ENCODE measurements at places on chromosomes 13 and 19.

DNA sequence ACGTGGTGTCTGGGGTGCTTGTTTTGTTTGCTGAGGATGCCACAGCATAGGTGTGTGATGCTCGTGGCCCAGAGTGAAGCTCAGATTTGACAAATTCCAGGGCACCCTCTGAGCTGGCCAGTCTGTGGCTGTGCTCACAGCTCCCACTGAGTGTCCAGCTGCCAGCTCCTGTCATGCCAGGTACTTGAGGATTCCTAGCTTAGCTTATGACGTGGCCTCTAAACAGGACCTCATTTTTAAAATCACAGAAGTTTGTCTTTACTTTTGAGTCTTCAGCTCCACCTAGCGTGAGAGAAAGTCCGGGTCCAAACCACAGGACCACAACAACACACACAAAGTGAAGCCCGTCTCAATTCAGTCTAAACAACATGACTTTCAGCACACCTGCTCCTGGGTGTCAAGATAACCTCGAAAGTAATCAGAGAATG is 117.3 kb downstream of the RAB20 start:
- H3K27ac ChIP-seq, result no peak overlapping the region
- no peaks in the 10 kb centered on the region for H3K27me3 ChIP-seq
- H3K4me3 ChIP-seq, result no peak overlapping the region
- no peaks in the 10 kb centered on the region for H3K4me1 ChIP-seq
- DNase-seq, result no peak

GRCh38 chr19:40804783-40805242 is 5.8 kb downstream of the EGLN2 start:
- H3K27ac ChIP-seq, result peak overlapping the region; percentile 9
- H3K4me1 ChIP-seq, result peaks cover 56% of the 10 kb centered on the region

DNA sequence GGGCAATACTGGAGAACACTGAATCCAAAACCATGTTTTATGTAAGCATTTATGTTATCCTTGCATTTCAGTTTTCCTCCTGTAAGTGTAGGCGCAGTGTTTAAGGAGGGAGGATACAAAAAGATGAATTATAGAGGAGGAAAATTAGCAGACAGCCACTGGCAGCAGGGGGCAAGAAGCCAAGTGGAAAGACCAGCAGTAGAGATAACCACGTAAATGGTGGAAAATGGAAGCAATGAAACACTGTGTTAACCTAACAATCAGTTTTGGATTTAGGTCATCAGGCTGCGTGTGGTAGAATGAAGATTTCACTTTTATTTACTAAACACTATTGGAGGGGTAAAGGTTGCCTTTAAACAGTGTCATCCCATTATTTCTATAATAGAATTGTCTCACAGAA is 447.3 kb downstream of the GPC6 start:
- no peak overlapping the region for H3K4me3 ChIP-seq
- no peak overlapping the region for H3K27ac ChIP-seq
- DNase-seq, result no peak

DNA sequence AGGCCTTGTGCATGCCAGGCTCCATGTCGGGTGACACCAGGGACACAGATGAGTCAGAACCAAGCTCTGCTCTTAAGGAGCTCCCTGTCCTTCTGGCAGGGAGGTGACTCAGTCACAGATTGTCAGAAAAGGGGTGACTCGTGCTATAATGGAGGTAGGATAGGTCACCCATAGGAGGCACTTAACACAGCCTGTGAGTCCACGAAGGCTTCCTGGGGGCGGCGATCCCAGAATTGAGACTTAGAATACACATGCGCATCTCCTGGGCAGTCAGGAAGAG is 19.6 kb downstream of the FUZ start:
- H3K4me1 ChIP-seq, result no peaks in the 10 kb centered on the region
- no peak for DNase-seq
- no peak overlapping the region for H3K27ac ChIP-seq
- H3K36me3 ChIP-seq, result no peaks in the 10 kb centered on the region

- no peak for DNase-seq
- no peak overlapping the region for H3K27ac ChIP-seq
- no peaks in the 10 kb centered on the region for H3K27me3 ChIP-seq
- no peak overlapping the region for H3K4me3 ChIP-seq
- H3K4me1 ChIP-seq, result no peaks in the 10 kb centered on the region
- H3K36me3 ChIP-seq, result no peaks in the 10 kb centered on the region
These were observed 113.5 kb downstream of the FOXO1 start for GRCh38 chr13:40552895-40553294.

DNA sequence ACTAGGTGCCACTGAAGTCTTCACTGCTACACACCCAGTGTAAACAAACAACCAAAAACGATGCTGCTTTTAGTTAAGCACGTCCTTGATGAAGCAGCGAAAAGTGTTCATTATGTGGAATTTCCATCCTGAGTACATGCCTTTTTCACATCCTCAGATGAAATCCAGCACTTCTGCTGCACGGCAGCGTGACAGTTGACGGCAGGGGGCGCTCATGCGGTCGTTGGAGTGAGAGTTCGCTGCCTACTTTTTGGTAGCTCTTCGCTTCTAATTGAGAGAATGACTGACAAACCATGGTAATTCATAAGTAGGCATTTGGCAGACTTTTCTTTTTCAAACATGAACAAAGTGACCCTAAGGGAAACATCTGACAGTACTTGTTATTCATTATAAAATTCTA is 1124.9 kb downstream of the EFNB2 start:
- no peak overlapping the region for H3K4me3 ChIP-seq
- H3K27me3 ChIP-seq, result no peaks in the 10 kb centered on the region
- no peak for DNase-seq
- no peaks in the 10 kb centered on the region for H3K36me3 ChIP-seq
- H3K27ac ChIP-seq, result no peak overlapping the region
- no peaks in the 10 kb centered on the region for H3K4me1 ChIP-seq

- no peak overlapping the region for H3K4me3 ChIP-seq
- no peaks in the 10 kb centered on the region for H3K27me3 ChIP-seq
- no peak overlapping the region for H3K27ac ChIP-seq
- H3K36me3 ChIP-seq, result no peaks in the 10 kb centered on the region
These were observed 18.4 kb downstream of the UBXN6 start for GRCh38 chr19:4439243-4439642.

DNA sequence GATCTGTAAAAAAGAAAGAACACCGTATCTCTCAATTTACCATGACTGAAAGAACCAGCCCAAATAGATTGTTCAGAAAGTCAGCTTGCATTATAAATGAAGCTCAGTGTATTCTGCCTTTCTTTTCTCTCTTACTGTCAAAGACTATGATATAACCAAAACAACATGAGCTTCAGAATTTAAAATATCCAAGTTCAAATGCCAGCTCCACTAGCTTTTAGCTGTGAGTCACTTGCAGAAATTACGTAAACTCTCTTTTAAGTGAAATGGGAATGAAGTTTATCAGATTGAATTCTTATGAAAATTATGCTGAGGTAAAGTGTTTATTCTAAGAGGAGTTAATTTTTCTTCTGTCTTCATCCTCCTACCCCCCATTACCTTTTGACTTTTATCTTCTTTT is 20.0 kb upstream of the POSTN start:
- DNase-seq, result no peak
- H3K4me3 ChIP-seq, result no peak overlapping the region
- H3K36me3 ChIP-seq, result no peaks in the 10 kb centered on the region
- no peaks in the 10 kb centered on the region for H3K27me3 ChIP-seq

GRCh38 chr13:23848646-23849141 is 40.5 kb downstream of the MIPEP start:
- no peak overlapping the region for H3K27ac ChIP-seq
- no peaks in the 10 kb centered on the region for H3K4me1 ChIP-seq
- no peak overlapping the region for H3K4me3 ChIP-seq
- H3K36me3 ChIP-seq, result no peaks in the 10 kb centered on the region

- H3K4me3 ChIP-seq, result no peak overlapping the region
- no peaks in the 10 kb centered on the region for H3K27me3 ChIP-seq
- no peak for DNase-seq
- H3K27ac ChIP-seq, result no peak overlapping the region
- no peaks in the 10 kb centered on the region for H3K4me1 ChIP-seq
These were observed 136.8 kb downstream of the TBC1D4 start for GRCh38 chr13:75345193-75345592.

DNA sequence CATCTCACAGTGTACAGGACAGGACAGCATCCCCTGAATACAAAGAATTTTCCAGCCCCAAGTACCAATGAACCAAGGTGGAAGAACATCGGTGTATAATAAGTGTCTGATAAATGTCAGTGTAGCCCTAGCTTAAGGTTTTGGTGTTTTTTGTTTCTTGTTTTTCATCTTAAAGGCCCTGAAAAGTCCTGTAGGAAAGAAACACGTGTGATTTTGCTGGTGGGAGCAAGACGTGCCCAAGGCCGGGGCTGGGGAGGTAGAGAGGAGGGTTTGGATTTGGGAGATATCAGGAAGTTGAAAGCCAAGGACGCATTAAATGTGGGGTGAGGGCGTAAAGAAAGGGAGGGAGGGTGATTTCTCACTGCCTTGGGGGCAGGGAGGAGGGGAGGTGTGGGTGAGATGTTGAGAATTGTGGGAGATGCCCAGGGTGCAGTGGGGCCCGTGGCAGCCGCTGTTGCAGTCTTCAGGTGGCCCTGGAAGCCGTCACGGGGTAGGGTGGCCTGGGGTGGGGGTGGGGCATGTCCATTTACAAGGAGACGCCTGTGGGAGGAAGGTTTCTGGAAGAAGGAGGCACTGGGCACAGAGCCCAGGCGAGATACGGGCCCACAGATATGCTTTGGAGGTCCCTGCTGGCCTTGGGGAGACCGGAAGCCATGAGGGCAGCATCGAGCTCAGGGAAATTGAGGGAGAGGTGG is 6.7 kb downstream of the CAMSAP3 start:
- H3K27me3 ChIP-seq, result no peaks in the 10 kb centered on the region
- H3K4me3 ChIP-seq, result no peak overlapping the region
- H3K36me3 ChIP-seq, result no peaks in the 10 kb centered on the region
- no peaks in the 10 kb centered on the region for H3K4me1 ChIP-seq
- DNase-seq, result no peak
- H3K27ac ChIP-seq, result no peak overlapping the region

DNA sequence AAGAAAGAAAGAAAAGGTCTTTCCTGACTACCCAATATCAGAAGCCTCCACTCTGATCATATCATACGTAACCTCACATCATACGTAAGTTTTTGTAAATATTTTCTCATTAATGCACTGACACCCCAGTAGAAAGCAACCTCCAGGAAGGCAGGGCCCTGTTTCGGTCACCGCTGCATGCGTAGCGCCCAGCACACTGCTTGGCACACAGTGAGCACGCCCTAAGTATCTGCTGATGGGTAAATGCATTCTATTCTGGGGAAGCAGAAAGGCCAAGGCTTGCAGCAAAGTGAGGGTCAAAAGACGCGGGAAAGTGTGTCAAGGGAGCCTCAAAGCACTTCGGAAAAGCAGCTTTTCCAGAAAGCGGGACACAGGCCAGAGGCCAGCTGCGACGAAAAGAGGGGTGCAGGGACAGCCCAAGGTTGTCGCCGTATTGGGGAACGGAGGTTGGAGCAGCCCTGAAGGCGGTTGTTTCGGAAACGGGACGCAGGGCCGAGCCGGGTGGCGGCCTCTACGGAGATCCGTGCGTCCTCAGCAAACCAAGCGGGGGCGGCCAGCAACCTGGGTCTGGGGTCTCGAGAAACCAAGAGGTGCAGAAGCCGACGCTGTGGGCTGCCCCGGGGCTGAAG is 463 bp downstream of the SUGP1 start:
- H3K4me1 ChIP-seq, result peaks cover 5% of the 10 kb centered on the region
- H3K27me3 ChIP-seq, result no peaks in the 10 kb centered on the region
- peak overlapping the region; percentile 92 for H3K27ac ChIP-seq
- peaks cover 6% of the 10 kb centered on the region for H3K36me3 ChIP-seq

- H3K4me3 ChIP-seq, result no peak overlapping the region
- H3K27ac ChIP-seq, result no peak overlapping the region
- no peak for DNase-seq
- no peaks in the 10 kb centered on the region for H3K27me3 ChIP-seq
- no peaks in the 10 kb centered on the region for H3K4me1 ChIP-seq
- no peaks in the 10 kb centered on the region for H3K36me3 ChIP-seq
These were observed 393.0 kb downstream of the LMO7 start for GRCh38 chr13:76029088-76029487.

DNA sequence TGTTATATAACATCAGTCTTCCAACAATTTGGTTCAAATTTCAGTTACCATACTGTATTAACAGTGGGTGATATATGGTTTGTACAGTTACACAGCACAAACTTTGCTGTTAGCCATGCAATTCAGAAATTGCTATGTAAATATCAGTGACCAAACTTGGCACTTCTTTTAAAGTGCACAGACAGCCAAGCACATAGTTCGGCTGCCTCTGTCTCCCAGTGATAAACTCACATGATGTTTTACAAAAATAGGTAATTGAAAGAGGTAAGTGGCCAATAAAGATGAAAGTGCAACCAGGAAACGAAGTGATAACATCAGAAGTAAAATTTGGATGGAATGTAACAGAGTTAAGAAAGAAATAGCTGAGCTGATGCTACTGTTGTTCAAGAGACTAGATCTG is 143.9 kb downstream of the PCDH9 start:
- no peak for DNase-seq
- no peaks in the 10 kb centered on the region for H3K27me3 ChIP-seq
- no peaks in the 10 kb centered on the region for H3K36me3 ChIP-seq
- H3K4me3 ChIP-seq, result no peak overlapping the region
- no peaks in the 10 kb centered on the region for H3K4me1 ChIP-seq

GRCh38 chr19:4063369-4064148 is 3.1 kb downstream of the ZBTB7A start:
- peaks cover 40% of the 10 kb centered on the region for H3K4me1 ChIP-seq
- peak overlapping the region; percentile 77 for H3K27ac ChIP-seq
- no peak for DNase-seq

- no peaks in the 10 kb centered on the region for H3K27me3 ChIP-seq
- peak; percentile 63 for DNase-seq
These were observed 6.4 kb downstream of the GNA15 start for GRCh38 chr19:3142292-3142670.

DNA sequence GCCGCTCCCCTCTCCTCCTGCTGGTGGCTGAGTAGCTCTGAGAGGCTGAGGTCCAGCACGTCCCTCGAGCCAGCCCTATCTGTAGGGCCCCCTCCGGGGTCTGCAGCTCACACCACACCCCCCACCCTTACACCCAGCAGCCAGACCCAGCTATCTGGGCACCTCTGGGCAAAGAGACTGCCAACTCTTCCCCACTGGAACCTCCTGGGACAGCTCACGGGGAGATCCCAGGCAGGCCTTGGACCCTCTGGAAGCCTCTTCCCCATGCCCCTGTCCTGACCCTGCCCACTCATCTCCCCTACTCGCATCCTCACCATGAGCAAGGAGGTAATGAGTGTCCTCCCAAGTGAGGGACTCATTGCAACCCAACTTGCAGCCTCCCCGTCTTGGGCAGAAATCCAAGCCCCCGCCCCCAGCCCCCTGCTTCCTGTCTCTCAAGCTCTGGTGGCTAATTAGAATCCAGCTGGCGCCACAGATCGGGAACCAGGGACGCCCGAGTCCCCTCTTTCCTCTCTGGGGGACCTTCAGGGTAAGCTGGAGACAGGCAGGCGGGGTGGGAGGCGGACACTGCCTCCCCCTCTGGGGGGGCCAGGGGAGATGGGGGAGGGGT is 22.1 kb downstream of the ADGRL1 start:
- no peaks in the 10 kb centered on the region for H3K27me3 ChIP-seq
- H3K4me1 ChIP-seq, result no peaks in the 10 kb centered on the region
- no peak overlapping the region for H3K27ac ChIP-seq
- no peaks in the 10 kb centered on the region for H3K36me3 ChIP-seq

Measured in Panc1 (cell line).